GM18507 (cell line): ENCODE measurements at places on chromosomes 13 and 19.

DNA sequence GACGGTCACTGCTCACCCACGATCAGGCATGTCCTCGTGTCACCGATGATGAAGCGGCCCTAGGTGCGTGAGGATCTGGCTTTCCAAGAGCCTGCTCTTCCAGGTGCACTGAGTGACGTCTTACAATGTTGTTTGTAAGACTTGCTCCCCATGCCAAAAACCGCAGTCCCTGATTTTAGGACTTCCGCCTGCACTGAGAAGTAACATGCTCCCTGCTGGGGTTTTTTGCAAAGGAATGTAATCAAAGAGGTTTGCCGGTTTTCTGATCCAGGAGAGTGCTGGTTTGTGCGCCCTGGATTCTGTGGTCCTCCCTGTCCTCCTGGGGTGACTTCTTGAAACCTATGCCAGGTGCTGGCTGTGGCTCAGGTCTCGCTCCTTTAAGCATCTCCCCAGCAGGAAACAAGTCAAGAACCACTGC lies 38.8 kb downstream of the MYO9B start:
- no peak for DNase-seq

GRCh38 chr13:95378603-95379002 lies 77.4 kb upstream of the ABCC4 start:
- DNase-seq = no peak

DNA sequence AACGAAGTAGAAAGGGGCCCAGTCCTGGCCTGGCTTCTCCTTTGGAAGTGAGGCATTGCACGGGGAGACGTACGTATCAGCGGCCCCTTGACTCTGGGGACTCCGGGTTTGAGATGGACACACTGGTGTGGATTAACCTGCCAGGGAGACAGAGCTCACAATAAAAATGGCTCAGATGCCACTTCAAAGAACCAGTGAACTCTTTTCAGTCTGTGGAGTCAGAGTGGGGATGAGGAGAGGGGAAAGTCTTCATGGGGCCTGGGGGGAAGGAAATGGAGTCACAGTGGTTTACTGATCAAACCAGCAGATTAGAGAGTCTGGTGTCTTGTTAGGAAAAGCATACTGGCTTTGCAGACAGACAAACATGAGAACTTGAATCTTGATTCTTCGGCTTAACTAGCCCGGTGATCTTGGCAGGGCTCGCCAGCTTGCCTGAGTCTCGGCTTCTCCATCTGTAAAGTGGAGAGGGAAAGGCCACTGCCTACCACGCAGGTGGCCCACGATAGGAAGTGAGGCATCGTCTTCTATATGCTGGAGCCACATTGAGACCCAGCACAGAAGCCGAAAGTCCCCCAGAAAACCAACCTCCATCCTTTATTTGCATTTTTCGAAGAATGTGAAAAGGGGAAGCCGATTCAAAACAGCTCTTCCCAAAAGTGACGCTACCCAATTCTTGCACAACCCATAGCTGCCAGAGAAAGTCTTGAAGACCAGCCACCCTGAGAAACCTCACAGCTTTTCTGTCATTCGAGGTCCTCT lies at the start of gene FFAR1:
TSS of gene FFAR1 (plus strand) at position 732 of the 759 bp plus-strand sequence. CDS start 3,650 bp downstream, outside the sequence.
- no peak for DNase-seq

DNA sequence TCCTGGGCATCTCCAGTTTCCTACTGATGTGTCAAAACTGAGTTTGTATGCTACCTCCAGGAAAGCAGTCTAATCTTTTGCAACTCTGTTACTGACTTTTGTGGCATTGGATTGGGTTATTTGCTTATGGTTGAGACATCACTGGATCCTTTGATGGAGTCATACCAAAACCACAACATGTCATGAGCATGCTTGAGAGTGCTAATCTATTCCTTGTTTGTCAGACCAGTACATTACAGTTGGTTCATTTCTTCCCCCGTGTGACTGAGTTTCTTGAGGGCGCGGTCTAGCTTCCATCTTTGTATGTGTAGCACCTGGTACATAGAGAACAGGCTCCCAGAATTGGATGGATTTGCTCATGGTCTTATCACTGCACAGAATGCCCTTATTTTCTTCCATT lies 43.2 kb downstream of the SUGT1 start:
- DNase-seq = no peak

DNA sequence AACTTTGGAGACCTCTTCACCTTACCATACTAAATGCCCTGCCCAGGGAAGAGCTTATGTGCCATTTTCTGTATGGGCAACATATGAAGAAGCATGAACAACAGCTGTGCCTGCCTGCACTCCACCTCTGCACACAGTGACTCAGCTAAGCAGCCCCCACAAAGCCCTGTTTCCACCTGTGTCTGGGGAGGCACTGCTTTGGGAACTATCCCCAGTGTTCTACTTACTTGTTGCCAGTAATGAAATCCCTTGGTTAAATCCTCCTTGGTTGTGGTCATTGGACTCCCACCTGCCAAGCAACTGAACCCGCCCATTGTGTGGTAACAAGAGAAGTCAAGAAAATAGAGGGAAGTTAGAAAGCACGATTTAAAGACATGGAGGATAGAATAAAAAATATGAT lies 84.6 kb downstream of the NALCN start:
- DNase-seq = no peak

GRCh38 chr13:58893396-58893795 lies 1261.9 kb downstream of the PCDH17 start:
- DNase-seq = no peak
